Stimulated activated CD8-positive, alpha-beta memory T cell treated with anti-CD3 and anti-CD28 coated beads, Interleukin-7, amount 100 ng/mL, for 1 hour (primary cell): ENCODE measurements at places on chromosomes 2 and 18.

- no peak for DNase-seq
Measured at GRCh38 chr18:13285874-13286273, 67.3 kb downstream of the LDLRAD4 start.

DNA sequence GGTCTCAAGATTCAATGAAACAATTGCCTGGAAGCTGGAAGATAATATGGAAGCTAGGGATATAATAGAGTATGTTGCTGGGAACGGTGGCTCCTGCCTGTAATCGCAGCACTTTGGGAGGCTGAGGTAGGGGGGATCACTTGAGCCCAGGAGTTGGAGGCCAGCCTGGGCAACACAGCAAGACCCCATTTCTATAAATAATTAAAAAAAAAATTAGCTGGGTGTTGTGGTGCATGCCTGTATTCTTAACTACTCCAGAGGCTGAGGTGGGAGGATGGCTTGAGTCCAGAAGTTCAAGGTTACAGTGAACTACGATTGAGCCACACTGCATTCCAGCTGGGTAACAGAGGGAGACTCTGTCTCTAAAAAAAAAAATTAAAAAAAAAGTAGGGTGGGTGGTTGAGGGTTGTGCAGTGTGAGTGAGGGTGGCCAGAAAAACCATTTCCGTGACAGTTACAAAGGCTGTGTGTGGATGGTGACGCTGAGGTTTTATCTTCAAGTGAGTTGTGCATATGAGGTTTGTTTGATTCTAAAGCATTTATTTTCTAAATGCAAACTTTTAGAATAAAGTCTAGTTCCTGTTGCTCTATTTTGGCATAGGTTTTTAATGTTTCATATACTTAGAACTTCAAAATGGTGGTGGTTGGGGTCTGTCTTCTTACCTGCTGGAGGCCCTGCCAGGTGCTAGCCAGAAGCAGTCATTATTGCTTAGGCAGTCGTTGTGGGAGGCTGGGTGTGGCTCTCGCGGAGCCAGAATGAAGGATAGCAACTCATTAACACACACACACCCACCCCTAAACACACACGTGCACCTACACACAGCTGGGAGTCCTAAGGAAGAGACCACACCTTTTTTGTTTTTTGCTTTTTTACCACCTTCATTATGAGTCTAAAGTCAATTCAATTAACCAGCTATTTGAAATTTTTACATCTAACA is 4.7 kb upstream of the IL1R2 start:
- no peak for DNase-seq

GRCh38 chr2:86309966-86310365 is 27.5 kb downstream of the REEP1 start:
- DNase-seq, result no peak

DNA sequence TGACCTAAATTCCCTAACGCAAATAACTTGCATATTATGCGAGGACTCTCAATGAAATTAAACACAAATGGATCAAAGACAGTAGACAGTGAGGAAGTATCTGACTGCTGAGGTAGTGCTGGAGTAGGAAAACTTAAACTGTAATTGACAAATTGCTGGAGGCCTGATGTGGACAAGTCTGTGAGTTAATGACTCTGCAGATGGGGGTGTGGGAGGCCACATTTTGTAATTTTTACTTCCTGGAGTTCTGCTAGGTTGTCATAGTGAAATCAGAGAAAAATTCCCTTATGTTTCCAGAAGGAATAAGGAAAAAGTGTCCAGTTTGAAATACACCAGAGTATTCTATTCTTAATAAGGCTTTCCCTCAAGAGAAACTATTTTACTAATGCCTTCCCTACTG is 333.0 kb upstream of the CNTNAP5 start:
- DNase-seq, result no peak

DNA sequence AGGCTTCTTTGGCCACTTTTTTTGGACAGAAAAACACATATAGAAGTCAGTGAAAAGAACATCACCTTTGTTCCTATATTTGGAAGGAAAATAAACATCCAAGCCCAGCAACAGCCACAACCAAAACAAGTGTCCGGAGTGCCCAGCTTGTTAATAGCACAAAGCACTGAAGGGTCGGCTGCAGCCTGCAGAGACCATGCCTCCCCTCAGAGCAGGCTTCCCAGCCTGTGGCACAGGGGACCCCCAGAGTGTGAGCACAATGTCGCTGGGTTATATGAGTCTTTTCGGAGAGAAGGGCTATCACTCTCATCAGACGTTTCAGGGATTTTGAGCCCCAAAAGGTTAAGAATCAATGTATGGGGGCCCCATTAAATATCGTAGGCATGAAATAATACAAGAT is 6.2 kb upstream of the CIDEA start:
- no peak for DNase-seq

DNA sequence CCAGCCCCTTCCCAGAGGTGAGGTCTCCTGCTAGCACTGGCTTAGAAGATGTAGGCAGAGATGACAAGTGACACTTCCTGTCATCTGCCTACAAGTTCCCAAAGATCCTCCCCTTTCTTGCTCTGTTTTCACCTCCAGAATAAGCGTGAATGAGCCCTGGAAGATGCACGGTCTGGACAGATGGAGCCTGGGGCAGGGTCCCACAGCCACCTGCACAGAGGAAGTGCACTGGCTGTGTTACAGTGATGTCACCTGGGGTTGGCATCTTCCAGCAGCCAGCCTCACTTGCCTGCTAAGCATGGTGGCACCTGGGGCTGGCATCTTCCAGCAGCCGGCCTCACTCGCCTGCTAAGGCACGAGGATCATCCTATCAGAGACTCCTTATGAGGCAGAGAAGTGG is 32.3 kb downstream of the TMEM18 start:
- DNase-seq, result no peak

- DNase-seq, result no peak
Measured at GRCh38 chr2:127134833-127135830, 28.2 kb upstream of the BIN1 start.

DNA sequence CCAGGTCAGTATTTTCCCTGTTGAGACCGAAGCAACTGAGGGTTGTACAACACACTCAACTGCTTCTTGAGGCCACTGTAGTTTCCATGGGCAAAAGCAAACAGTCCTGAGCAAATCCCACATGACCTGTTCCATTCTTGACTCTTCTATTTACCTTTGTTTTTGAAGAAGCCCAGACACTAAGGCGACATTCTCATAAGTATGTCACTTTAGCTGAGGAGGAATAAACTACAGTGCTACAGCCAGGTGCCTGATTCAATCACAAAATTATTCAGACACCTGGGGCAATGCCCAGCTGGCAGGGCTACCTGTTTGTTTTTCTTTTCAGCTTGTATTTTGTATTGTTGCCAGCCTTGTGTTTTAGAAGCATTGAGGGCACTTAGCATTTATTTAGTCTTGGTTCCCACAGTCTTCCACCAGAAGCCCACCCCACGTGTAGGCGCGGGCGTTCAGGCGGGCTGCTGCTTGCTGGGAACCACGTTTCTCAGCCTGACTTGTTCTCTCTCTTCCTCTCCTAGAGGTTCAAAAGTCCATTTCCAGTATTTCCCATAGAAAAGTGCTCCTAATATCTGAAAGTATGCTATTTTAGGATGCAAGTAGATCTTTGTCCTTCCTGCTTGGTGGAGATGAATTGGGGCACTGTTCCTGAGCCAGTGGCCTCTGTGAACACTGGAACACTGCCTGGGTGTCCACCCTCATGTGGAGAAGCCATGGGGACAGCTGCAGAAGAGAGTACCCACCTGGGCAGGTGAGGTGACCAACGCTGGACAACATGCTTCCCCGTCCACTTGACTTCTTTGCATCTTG is 99.0 kb upstream of the COPS8 start:
- no peak for DNase-seq

DNA sequence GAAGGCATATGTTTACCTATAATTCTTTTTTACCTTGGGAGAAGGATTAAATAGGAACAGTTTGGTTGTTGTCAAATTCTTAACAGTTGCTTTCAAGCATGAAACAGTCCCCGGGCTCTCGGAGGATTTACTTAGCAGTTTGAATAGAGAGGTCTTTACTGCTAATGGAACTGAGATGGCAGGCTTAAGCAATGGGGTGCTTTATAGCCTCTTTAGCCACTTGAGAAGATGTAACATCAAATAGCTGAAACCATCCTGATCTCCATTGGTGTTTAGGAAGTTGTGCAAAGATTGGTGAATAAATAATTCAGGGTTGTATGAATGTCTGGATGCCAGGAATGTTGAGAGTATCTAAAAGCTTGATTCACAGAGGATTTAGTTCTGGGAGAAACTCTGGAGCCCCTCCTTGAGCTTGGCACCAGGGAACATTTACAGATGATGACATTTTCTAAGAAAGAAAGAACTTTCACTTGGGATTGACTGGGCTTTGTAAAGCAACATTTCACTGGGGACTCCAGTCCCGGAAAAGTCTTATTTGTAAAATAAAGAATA is 51.9 kb downstream of the PTPRM start:
- DNase-seq, result no peak

GRCh38 chr2:67079729-67080128 is 317.4 kb upstream of the ETAA1 start:
- no peak for DNase-seq

DNA sequence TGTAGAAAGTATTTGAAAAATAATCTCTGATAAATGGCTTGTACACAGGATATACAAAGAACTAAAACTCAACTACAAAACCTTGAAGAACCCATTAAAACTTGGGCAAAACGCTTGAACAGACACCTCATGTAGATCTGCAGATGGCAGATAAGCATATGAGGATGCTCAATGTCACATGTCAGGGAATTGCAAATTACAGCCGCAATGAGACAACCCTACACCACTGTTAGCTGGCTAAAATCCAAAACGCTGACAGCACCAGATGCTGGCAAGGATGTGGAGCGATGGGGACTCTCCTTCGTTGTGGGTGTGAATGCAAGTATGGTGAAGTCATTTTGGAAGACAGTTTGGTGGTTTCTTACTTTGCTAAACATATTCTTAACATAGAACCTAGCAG is 53.7 kb downstream of the SNTG2 start:
- no peak for DNase-seq

- no peak for DNase-seq
Measured at GRCh38 chr2:173175222-173175621, 99.6 kb downstream of the MAP3K20 start.

- no peak for DNase-seq
Measured at GRCh38 chr2:53424902-53425301, 342.7 kb upstream of the CHAC2 start.

- no peak for DNase-seq
Measured at GRCh38 chr2:200658278-200658864, 72.6 kb downstream of the AOX1 start.

DNA sequence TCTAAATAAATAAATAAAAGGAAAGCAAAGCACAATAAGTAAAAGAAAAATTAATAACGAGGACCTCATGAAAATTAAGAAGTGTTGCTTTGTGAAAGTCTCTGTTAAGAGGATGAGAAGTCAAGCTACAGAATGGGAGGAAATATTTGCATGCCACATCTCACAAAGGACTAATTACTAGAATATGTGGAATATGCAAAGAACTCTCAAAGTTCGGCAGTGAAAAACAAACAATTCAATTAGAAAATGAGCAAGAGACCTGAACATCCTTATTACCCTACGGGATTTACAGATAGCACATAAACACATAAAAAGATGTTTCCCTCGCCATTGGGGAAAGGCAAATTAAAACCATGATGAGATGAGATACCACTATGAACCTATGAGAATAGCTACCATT is 23.3 kb downstream of the CYP26B1 start:
- no peak for DNase-seq

DNA sequence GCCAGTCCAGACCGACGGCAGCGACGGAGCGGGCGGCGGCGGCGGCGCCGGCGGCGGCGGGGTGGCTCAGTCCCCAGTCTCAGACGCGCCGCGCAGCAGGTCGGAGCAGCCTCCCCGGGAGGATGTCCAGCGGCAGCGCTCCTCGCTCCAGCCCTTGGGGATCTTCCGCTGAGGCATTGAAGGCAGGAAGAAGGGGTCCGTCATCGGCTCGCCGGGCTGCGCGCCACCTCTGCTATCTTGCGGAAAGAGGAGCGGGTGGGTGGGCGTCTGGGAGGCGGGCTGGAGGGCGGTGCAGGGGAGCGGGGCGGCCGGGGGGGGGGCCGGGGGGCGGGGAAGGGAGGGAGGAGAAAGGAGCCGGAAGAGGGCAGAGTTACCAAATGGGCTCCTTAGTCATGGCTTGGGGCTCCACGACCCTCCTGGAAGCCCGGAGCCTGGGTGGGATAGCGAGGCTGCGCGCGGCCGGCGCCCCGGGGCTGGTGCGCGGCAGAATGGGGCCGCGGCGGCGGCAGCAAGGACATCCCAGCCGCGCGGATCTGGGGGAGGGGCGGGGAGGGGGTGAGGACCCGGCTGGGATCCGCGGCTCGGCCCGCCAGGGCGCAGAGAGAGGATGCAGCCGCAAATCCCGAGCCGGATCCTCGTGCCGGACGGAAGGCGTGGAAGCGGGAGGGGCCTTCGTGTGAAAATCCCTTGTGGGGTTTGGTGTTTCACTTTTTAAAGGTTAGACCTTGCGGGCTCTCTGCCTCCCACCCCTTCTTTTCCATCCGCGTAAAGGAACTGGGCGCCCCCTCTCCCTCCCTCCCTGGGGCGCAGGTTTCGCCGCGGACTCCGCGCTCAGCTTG is at the start of gene NETO1:
TSS of gene NETO1 (minus strand) at position 242 of the 839 bp plus-strand sequence. CDS start 696 bp downstream, outside the sequence.
- no peak for DNase-seq

GRCh38 chr2:221802089-221802488 is 230.0 kb upstream of the EPHA4 start:
- no peak for DNase-seq

GRCh38 chr2:161078211-161078539 is 82.1 kb upstream of the TANK start:
- no peak for DNase-seq

DNA sequence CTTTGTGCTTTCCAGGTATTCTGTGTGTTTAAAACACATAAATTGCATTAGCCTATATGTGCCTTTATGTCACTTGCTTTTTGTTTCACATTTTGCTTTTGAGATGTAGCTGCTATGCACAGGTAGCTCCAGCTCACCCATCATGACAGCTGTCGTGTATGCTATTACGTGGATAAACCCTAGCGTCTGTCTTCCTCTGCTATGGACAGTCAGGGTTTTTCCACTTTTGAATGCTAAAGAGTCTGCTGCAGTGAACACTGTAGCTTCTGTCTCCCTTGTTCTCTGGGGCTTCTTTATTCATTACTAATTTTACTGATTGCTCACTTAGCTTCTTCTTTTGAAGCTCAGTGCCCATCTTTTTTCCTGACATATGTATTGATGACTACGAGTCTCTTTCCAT is 24.7 kb upstream of the MBP start:
- DNase-seq, result no peak

GRCh38 chr2:136005462-136006196 is 20.2 kb upstream of the DARS1 start:
- DNase-seq, result no peak
